Hindlimb muscle (tissue), 1 donor: ENCODE measurements at places on chromosomes 4 and X. TPM values are rescaled to one million over a fixed set of nuclear protein-coding genes. Genes with fewer than 3 reads are reported as not detected.

GRCh38 chr4:110797486-110797885, 174.6 kb upstream of the PITX2 start:
- no peak for DNase-seq

GRCh38 chrX:107298276-107298675, 91.9 kb downstream of the DNAAF6 start:
- DNase-seq: no peak

- DNase-seq: no peak
These were observed 317.5 kb downstream of the DHRSX start for GRCh38 chrX:2183193-2183725.

- DNase-seq: no peak
These were observed 3.1 kb downstream of the NKX1-1 start for GRCh38 chr4:1403177-1403583.

- DNase-seq: no peak
These were observed 11.8 kb upstream of the UGT2A3 start for GRCh38 chr4:68963374-68963773.

GRCh38 chrX:136121788-136122187, 25.5 kb upstream of the FHL1 start:
- no peak for DNase-seq

PAGE4 gene
- polyA plus RNA-seq: not detected

HS3ST1 gene
- 0.46 TPM for polyA plus RNA-seq

PAGE2B gene
- polyA plus RNA-seq: not detected

RHOXF1 gene
- polyA plus RNA-seq: 0.35 TPM
